ENCODE measurements at places on chromosomes 2 and 18.

- DNase-seq, result no peak
Measured at GRCh38 chr18:54882318-54882717, 54.0 kb downstream of the RAB27B start.

GRCh38 chr2:191933307-191934105 is 86.6 kb upstream of the CAVIN2 start:
- no peak for DNase-seq

- DNase-seq, result peak; percentile 28
Measured at GRCh38 chr2:111642586-111643327, 241.2 kb downstream of the ANAPC1 start.

- DNase-seq, result peak; percentile 21
Measured at GRCh38 chr2:29420464-29420863, 305.2 kb downstream of the CLIP4 start.

GRCh38 chr2:179574061-179574519 is 287.3 kb downstream of the ZNF385B start:
- no peak for DNase-seq

DNA sequence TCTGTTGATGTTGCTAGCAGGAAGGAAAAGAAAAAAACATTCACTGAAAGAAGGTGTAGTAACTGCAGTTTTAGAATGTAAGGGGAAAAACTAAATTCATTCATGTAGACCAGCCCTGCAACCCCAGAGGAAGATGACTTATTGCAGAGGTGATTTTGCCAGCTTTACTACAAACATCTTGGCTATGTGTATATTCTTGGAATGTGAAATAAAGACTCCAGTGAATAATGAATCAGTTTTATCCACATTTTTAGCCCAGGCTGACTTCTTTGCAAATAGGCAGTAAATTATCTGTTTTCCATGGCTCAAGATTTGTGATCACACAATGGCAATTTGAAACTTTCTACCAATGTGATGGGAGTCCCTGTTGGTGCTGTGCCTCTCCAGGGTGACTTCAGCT is 206.1 kb upstream of the SETBP1 start:
- DNase-seq, result no peak

DNA sequence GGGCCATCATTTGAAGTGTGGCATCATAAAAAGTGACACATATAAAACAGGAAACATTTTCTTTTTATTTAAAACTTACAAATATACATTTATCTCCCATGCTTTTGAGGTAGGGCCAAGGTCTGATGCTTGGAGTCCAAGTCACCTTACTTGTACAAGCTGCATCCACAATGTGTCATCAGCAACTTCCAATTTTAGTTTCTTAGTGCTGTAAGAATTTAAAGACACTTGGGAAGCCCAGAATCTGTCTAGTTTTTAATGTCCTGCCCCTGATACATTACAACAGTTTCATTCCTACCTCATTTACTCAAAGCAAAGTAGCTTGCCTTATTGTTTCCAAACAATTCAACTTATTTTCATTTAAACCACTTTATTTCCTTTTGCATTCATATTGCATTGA is 297.7 kb downstream of the MTX2 start:
- DNase-seq, result no peak

DNA sequence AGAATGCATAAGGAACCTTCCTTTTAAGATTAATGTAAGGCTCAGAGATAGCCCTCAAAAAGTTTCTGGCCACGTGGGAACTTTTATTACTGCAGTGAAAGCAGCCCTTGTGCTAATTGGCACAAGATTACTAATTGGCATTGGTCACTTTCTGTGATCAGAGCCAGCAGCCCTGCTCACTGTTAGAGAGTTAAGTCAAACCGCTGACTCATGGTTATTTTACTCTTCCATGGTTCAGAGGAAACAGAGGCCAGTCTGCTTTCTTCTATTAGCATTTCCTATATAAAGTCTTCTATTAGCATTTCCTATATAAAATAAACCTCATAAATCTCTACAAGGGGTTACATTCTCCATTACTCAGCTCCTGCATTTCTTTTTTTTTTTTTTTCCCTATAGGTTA is 1.5 kb upstream of the SLC35G4 start:
- peak; percentile 14 for DNase-seq

GRCh38 chr18:47926101-47926850 is 4.2 kb downstream of the SMAD2 start:
- no peak for DNase-seq

GRCh38 chr2:24214880-24215279 is 40.0 kb downstream of the FAM228A start:
- no peak for DNase-seq

DNA sequence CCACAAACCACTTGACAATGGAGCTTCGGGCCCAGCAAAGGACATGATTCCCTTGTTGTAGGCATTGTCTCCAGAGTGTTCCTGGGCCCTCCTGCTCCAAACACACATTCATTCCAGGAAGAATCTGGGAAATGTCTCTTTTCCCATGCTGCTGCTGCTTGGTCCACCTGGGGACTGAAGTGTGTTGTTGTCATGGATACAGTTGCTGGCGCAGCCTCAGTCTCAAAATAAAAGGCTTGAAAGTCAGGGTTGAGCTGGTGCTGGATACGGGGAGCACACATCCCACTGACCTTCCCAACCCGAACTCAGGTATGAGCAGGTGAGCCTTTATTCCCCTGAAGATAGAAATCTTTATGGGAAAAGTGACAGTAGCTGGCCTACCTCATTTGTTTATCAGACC is 30.6 kb upstream of the SPP2 start:
- no peak for DNase-seq

DNA sequence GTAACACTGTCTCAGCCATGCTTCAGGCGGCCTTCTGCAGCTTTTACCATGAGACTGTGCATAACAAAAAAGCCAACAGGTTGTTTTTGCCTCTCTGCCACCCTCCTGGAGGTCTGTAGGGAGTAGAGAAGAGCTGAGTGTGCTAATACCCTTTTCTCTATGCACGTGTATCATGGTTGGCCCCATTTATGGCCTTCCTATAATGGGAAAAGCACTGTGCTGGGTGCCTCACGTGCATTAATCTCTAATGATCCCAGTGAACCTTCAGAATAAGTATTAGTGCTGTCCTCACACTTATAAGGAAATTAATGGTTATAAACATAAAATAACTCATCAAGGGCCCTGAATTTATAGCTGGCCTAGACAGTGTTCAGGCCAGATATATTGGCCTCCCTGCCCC is 164.2 kb downstream of the CDH20 start:
- DNase-seq, result no peak

GRCh38 chr2:4039896-4040295 is 336.5 kb downstream of the DCDC2C start:
- DNase-seq, result no peak

DNA sequence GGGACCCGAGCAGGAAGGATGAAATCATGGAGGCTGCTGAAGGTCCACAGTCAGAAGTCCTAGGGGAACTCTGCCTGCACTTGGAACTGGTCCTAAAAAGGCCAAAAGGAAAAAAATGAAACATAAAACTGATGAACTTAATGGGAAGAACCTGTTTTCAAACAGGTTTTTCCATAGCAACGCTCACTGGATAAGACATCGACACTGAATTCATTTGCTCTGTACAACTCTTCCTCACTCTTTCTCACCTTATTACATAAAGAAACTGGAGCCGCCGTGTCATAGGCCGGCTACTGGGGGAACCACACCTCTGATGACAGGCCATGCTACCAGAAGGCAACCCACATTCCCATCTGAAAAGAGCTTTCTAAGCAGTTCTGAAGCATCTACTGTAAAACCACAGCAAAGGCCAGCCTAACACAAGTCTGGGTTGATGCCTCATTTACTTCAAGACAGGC is 83.6 kb downstream of the FARSB start:
- no peak for DNase-seq

GRCh38 chr2:75431763-75432162 is 129.0 kb downstream of the EVA1A start:
- DNase-seq, result no peak

DNA sequence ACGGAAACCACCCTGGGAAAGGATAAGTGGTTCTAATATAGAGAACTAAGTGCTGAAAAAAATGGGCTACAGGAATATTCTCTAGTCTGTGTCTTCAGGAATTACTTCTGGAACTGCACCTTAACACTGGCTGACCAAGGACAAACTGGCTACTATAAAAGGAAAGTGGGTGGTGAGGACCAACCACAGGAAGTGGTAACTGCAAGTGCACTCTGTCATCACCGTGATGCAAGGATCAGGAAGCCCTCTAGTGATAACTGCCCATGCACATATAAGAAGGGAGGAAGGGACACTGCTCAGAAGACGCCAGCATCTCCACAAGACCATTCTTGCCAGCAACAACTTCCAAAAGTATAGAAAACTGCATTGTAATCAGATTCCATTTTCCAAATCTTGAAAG is 424.4 kb upstream of the RGPD4 start:
- DNase-seq, result no peak

DNA sequence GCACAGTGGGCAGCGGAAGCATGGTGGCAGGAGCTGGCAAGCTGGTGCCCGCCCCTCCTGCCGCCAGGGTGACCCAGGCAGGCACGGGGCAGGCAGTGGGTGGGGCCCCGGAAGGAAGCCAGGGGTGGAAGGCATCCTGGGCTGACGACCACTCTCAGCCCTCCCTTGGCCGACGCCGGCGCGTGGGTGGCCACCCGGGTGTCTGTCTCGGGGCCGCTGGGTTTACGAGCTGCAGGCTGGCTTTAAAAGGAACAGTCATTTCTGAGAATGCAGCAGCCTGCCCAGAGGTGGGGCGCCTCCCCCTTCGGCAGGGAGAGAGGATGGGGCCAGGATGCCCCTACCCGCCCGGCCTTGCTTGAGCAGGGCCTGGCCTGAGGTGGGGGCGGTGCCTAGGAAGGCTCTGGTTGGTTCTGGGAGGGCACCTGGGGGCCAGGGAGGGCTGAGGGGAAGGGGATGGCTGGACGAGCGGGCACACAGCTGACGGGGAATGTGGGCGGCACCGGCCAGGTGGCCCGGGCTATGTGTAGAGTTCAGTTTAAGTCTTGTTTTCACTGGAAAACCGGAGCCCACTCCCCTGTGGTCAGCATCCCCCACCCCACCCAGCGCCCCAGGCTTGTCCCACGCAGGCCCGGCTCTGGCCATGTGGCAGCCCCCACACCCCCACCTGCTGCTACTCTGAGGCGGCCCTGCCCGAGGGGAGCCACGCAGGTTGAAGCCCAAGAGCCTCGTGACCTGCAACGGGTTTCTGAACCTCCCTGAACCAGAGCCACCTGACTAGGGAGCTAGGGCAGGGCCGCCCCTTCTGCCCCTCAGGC is 6.3 kb downstream of the BOK start:
- peak; percentile 69 for DNase-seq

GRCh38 chr2:80035749-80036285 is 268.7 kb downstream of the LRRTM1 start:
- DNase-seq, result no peak

GRCh38 chr2:226467633-226468032 is 332.0 kb downstream of the IRS1 start:
- no peak for DNase-seq

DNA sequence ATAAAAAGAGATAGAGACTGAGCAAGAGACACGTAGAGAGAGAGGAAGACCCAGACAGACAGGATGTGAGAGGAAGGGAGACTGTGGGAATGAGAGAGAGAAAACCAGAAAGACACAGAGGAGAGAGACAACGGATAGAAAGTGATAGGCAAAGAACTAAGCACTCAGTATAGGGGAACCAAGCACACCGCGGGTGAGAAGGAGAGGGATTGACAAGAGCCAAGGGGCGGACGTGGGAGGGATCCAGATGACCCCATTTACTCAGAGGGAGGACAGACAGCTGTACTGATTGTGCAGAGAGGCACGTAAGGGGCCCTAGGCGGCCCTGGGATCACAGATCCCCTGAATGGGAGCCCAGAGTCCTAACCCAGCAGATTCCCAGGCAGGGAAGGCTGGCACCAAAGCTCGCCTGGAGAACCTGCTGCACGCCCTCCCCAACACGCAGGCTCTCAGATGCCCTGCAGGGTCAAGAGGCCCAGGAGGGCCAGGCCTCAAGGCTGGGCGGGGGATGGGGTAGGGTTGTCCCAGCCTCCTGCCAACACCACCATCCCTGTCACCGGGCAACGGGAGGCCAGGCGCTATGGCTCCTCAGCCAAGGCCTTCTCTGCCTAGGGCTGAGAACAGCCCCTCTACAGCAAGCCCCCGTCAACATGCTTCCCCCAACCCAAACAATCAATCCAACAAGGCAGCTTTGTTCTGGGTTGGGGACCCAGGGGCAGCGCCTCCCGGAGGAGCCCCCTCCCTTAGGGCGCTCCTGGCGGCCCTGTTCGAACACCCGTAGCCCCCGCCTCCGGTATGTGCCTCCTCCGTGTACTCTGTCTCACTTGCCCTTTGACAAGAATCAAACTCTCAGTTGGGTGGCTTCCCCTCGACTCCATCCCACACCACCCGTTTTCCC is 579 bp downstream of the LOXL3 start:
- DNase-seq, result peak; percentile 69

DNA sequence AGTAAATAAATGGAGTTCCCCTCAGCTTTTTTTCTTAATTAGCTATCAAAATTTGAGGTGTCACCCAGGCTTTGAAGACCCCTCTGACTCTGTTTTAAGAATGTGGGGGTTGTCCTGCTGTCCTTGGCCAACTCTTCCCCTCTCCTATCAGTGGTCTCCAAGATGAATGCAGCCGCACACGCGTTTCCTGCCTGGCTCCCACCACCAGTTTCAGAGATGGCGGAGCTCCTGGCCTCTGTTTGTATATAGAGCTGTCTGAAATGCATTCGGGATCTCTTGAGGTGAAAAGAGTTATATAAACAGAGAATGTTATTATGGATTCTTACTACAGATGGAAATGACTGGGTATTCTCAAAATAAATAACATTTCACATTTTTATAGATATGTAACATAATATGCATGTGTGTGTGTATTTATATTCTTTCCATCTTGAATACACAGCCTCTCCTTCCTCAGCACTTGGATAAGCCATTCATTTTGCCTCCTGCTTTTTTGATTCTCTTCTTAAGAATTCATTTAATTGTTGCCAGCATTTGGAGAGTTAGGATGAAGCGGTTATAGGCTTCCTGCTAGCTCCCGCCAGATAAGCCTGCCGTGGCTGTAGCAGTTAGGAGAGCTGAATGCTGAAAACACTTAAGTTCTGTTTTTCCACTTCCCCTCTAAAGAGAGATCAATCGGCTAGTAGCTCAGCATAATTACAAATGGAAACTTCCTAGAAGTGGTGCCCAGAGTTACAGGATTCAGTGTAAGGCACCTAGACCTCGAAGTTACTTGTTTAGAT is 659.3 kb upstream of the FANCL start:
- no peak for DNase-seq

- DNase-seq, result no peak
Measured at GRCh38 chr2:184031402-184032147, 566.8 kb upstream of the ZNF804A start.

Data from right kidney (tissue), 9 donors.